Putamen (tissue), 1 donor: ENCODE measurements at places on chromosomes 13 and 19.

GRCh38 chr13:87671753-87672605 lies 808 bp downstream of the SLITRK5 start:
- no peak for DNase-seq

DNA sequence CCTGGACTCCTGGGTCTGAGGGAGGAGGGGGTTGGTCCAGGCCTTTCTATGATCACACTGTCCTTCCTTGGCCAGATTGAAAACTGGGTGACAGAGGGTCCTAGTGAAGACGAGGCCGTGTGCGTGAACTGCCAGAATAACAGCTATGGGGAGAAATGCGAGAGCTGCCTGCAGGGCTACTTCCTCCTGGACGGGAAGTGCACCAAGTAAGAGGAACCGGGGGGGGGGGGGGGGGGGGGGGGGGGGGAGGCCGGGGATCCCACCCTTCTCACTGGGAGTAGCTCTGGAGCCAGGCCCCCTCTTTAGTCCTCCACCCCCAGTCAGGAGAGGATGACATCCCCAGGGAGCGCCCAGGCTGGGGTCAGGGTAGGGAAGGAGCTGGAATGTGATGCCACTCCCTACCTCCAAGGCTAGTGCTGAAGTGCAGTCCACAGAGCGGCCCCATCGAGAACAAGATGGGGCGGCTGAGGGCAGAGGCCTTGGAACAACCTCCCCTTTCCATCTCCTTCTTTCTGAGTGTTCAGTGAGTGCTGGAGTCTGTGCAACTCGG lies 19.4 kb downstream of the CNFN start:
- DNase-seq, result no peak

GRCh38 chr13:84380866-84381265 lies 498.6 kb upstream of the SLITRK1 start:
- DNase-seq, result no peak

- DNase-seq, result no peak
Measured at GRCh38 chr13:21673539-21673788, 2.6 kb downstream of the FGF9 start.

DNA sequence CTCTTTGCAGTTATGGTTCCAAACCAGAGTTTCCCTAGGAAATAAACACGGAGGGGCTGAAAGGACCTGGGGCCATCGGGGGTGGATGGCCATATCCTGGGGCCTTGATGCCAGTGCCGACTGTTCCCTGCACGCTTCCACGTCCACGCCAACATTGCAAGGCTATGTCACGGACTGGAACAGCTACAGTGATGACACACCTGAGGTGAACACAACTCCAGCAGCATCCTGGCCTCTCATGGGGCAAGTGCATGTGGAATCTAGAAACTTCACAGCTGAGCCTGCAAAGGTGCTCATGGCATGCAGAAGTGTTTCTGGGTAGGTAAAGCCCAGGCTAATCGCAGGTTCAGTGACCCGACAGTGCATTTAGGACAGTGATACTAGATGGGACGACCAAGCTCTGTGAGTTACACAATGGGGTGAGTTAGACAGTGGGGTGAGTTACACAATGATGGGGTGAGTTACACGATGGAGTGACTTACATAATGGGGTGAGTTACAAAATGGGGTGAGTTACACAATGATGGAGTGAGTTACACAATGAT lies 52.0 kb upstream of the GAS6 start:
- DNase-seq, result no peak

- no peak for DNase-seq
Measured at GRCh38 chr19:44876930-44877535, 14.0 kb upstream of the TOMM40 start.

DNA sequence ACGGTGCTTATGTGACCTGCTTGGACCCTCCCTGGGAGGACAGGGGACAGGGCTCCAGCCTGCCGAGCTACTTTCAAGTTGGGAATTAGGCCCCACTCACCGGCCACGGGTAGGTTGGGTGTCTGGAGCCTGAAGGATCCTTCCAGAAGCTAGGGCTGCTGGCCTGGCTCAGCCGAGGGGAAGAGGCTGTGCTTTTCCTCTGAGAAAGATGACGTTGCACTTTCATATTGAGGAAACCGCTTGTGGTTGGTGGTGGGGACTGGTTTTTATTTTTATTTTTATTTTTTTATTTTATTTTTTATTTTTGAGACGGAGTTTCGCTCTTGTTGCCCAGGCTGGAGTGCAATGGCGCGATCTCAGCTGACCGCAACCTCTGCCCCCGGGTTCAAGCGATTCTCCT lies at the start of gene TMEM150B:
TSS of gene TMEM150B (minus strand) at position 170 of the 400 bp plus-strand sequence. CDS start 4,305 bp downstream, outside the sequence.
- DNase-seq, result no peak

- DNase-seq, result no peak
Measured at GRCh38 chr19:33460221-33460908, 61.2 kb downstream of the PEPD start.

DNA sequence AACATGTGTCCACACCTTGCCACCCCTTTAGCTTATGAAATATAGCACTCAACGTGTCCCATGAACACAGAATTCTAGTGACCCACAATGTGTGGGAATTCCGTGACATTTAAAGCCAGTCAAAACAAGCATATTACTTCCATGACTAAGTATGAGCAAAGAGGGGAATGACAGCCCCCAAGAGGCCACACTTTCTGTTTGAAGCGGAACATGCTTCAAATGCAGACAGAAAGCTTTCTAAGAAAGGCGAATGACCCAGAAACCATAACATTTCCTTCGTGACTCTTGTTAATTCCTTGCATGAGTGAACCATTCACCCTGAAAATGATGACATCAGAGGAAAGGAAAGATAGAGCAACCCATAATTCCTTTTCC lies 122.0 kb upstream of the FNDC3A start:
- DNase-seq, result no peak

DNA sequence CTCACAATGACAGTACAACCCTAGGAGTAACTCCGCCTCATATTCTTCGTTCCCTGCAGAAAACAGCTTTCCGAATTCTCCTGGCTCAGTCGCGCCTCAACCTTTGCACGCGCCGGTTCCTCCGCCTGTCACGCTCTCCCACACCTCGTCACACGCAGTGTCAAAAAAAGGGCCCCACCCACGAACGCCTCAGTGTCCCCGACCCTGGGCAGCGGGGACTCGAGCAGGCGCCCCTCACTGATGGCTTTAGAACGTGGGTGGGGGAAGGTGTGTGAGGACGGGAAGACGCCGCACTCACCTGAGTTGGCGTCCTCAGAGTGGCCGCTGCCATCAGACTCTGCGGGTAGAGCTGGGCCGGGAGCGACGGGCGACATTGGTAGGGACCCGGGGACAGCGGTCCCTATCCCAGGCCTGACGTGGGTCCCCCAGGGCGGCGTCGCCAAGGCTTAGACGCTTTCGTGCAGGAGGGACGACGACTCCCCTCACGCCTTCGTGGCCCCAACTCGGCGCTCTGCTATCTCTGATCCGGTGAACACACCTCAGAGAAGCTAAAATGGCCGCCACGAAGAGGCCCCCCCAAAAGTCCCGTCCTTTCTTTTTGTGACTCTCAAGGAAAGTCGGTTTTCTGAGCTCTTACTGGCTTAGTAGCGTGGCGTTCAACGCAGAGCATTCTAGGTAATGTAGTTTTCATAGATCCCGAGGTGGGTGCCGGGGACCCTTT lies at the start of gene ZNF154:
TSS of gene ZNF154 (minus strand) at position 564 of the 721 bp plus-strand sequence. CDS start at position 331, 233 bp downstream.
- DNase-seq, result peak; percentile 78

DNA sequence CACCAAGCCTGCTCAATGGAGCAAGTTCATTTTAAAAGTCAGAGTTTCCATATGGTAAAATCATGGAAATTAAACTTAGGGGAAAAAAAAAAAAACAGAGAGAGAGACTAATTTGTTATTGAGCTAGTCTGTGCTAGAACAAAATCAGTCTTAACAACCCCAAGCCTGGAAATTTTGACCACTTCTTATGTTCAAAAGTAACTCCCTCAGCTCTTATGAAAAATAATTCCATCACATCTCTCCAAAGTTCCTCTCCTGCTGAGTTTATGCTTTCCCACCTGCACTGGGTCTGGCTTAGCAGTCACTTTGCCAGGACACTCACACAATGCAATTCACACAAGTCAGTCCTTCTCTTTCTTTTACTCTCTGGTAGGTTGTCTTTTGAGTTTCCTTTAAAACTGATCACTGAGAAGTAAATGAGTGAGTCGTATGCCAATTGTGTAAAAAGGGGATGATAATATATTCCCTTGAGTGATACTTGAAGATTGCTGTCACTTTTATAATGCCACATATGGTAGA lies 92.6 kb downstream of the ENOX1 start:
- DNase-seq, result no peak

GRCh38 chr13:102195566-102196462 lies 206.0 kb downstream of the FGF14 start:
- DNase-seq, result no peak

DNA sequence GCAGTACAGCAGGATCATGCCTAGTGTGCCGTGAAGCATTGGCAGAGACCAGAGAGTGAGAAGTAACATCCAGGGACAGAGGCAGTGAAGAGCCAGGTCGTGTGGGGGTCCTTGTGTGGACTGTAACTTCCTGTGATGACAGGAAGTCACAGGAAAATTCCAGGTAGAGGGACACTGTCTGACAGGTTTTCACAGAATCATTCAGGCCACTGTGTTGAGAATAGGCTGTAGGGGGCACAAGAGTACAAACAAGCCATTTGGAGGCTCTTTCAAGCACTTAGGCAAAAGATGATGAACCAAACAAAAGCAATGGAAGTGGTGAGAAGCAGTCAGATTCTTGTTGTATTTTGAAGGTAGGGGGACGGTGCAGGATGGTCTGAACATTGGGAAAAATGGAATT lies 46.4 kb downstream of the N4BP2L1 start:
- peak; percentile 16 for DNase-seq

- DNase-seq, result no peak
Measured at GRCh38 chr19:49347835-49348234, 12.6 kb downstream of the CD37 start.

GRCh38 chr13:43307921-43308433 lies 284.6 kb downstream of the DNAJC15 start:
- DNase-seq, result no peak

- no peak for DNase-seq
Measured at GRCh38 chr19:35146746-35147459, 3.8 kb downstream of the FXYD7 start.

DNA sequence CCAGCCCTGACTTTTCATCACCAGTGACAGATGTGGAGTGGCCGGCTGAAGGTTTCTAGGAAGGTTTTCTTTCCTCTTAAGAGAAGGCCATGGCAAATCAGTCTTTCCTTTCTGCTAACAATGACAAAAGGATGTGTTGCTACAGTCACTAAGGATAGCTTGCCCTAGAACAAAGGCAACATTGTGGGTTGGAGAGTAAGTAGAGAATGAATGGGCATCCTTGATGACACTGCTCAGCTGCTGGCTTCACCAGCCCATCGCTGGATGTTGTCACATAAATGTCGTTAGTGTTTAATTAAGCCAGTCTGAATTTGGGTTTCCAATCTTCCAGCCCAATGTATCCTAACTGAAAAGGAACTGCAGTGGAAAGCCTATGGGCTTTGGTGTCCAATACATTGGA lies 168.4 kb downstream of the ZIC5 start:
- peak; percentile 53 for DNase-seq

DNA sequence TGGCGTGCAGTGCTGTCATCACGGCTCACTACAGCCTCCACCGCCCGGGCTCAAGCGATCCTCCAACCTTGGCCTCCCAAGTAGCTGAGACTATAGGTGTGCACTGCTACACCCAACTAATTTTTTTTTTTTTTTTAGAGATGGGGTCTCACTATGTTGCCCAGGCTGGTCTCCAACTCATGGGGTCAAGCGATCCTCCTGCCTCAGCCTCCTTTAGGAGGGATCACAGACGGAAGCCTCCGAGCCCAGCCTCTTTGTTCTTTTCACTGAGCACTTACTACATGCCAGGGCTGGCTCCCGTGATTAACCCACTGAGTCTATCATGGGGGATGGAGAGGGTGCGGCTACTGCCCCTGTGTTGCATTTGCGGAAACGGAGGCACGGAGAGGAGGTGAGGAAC lies 12.9 kb upstream of the CACTIN start:
- no peak for DNase-seq

DNA sequence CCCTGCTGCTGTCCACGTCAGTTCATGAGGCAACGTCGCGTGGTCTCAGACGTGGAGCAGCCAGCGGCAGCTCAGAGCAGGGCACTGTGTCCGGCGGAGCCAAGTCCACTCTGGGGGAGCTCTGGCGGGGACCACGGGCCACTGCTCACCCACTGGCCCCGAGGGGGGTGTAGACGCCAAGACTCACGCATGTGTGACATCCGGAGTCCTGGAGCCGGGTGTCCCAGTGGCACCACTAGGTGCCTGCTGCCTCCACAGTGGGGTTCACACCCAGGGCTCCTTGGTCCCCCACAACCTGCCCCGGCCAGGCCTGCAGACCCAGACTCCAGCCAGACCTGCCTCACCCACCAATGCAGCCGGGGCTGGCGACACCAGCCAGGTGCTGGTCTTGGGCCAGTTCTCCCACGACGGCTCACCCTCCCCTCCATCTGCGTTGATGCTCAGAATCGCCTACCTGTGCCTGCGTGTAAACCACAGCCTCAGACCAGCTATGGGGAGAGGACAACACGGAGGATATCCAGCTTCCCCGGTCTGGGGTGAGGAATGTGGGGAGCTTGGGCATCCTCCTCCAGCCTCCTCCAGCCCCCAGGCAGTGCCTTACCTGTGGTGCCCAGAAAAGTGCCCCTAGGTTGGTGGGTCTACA lies 6.6 kb downstream of the FSTL3 start:
- no peak for DNase-seq

- no peak for DNase-seq
Measured at GRCh38 chr19:7483720-7484201, 5.1 kb downstream of the PEX11G start.

- no peak for DNase-seq
Measured at GRCh38 chr19:46155237-46155636, 7.2 kb downstream of the IGFL2 start.

DNA sequence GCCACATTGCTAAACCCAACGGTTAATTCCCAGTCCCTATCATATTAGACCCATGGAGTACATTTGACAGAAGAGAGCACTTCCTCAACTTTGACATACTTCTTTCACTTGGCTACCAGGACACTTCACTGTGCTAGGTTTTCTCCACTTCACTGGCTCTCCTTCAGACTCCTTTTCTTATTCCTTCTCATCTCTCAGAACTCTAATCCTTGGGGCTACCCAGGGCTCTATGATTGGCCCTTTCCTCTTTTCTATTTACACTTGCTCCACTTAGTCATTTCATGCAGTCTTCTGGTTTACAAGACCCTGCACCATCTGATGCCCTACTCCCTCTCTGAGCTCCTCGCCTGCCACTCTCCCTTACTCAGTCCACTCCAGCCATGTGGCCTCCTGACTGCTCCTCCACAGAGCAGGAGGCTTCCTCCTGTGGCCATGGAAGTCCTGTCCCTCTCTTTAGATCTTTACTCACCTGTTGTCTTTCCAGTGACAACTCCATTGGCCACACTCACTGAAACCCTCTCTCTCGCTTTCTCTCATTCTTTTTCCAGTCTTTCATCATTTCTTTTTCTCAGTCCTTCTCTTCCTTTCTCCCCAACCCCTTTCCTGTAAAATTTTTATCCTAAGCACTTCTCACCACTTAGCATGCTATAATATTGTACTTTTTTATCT lies 90.4 kb downstream of the TBC1D4 start:
- no peak for DNase-seq

- no peak for DNase-seq
Measured at GRCh38 chr19:14840206-14840605, 5.2 kb upstream of the OR7A5 start.

- DNase-seq, result no peak
Measured at GRCh38 chr13:62280590-62280989, 864.9 kb upstream of the PCDH20 start.

- peak; percentile 60 for DNase-seq
Measured at GRCh38 chr13:61954092-61954491, 538.4 kb upstream of the PCDH20 start.

- no peak for DNase-seq
Measured at GRCh38 chr13:41032691-41033376, 13.7 kb upstream of the ELF1 start.
